ENCODE measurements at places on chromosomes 1 and 21.

DNA sequence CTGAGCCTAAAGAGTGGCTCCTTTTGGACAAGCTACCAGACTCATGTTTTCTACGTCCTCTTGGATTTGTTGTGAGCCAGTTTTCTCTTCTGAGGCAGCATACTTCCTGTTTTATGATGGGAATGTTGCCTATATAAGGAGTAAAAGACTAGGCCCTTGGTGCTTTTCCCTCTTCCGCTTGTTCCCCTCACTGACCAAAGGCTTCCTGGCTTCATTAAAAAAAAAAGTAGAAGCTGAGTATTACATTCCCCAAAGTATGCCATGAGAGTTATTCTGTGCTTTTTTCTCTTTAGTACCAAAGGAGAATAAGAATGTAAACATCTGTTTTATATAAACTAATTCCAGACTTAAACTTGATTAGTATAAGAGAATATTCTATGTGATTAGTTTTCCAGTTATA, 6.5 kb upstream of the HMCN1 start:
- DNase-seq = no peak

- no peak for DNase-seq
Measured at GRCh38 chr1:68347415-68347814, 102.3 kb downstream of the RPE65 start.

DNA sequence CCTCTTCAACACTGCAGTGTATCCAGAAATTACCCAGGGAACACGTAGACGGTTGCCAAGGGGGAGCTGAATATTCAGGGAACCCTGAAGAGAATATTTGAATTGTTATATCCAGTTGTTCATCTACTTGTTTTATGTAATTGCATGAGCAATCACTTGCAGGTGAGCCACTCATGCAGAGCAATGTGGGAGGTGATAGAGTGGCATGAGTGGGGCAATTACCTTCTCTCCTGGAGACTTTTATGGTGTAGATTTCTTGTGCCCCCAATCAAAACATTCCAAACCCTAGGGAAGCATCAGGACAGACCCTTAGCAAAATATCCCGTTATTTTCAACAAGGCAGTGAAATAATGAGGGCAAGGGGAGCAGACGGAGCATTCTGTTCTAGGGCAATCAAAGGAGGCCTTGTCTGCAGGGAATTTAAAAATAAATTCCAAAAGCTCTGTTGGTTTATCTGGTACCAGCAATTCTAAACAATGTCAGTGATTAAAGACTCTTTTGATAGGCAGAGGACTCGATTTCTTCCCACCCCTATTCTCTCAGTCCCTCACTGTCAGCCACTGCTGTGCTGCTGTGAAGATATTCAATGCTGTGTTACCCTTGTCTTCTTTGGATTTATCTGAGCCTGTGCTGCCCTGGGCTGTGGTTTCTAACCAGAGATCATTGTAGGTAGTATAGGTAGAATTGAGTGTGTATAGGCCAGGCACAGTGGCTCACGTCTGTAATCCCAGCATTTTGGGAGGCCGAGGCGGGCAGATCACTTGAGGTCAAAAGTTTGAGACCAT, 180.2 kb upstream of the MAP1LC3C start:
- DNase-seq = no peak

DNA sequence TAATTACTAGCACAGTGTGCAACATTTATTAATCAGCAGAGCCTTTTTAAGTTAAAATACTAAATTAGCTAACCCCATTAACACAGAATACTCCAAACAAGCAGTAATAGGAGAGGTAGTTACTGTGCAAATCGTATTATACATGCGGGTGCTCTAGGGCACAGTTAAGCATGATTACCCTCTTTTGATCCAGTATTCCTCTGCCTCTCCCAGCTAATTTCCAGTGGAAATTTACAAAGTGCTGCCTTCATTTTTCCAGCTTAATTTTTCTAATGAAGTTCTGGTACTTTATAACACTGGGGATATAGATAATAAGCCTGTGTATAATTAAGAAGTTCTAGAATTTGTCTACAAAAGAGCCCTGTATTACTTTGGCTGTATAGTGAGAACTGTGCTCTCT, 159.9 kb downstream of the SPATA17 start:
- no peak for DNase-seq

- no peak for DNase-seq
Measured at GRCh38 chr21:32192291-32193097, 86.4 kb downstream of the MIS18A start.

DNA sequence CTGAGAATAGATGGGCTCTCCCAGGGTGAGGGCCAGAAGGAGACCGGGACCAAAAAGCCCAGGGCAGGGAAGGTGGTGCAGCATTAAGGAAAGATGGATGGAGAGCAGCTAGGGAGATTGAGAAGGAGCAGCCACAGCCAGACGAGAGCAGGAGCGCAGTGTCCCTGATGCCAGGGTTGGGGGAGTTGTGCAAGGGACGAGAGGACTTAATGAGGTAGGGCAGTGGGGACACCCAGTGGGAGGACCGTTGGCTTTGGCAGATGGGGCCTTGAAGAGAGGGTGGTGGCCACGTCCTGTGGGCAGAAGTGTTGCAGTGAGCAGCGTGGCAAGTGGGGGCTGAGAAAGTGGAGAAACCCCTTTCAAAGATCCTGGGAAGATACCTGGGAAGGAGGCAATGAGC, 38.0 kb upstream of the KDM4A start:
- DNase-seq = no peak

- no peak for DNase-seq
Measured at GRCh38 chr1:21725748-21726392, 56.7 kb upstream of the RAP1GAP start.

DNA sequence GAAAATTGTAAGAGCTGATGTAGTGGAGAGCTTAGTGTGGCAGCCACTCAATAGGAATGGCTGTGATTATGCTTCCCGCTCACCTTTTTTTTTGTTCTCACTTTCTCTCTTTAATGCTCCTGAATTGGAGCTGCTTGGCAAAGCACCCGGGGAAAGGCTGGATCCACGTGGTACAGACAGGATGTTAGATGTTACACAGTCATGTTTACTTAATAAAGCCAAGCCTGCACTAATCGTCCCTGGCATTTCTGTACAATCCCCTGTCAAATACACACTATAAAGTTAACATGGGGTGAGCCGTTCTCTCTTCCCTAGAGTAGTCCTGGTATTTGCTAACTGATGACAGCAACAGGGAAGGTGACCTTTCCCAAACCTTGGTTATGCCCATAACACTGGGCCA, 187.8 kb downstream of the ZSCAN20 start:
- no peak for DNase-seq

GRCh38 chr1:178862416-178862815, 8.5 kb downstream of the ANGPTL1 start:
- no peak for DNase-seq

GRCh38 chr1:54889132-54889725, 2.2 kb upstream of the DHCR24 start:
- DNase-seq = no peak

DNA sequence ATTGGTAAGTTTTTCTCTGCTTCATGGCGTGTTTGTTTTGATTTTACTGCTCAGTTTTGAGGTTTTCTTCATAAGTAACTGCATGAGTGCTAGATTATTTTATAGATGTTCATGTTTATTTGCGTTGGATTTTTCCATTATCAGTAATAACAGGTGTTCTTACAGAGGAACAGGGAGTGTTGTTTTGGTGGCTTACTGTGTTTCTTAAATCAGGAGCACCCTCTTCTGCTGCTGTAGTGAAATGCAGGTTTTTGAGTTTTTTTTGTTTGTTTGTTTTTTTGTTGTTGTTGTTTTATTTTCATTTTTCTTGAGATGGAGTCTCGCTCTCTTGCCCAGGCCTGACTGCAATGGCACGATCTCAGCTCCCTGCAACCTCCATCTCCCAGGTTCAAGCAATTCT, 32.6 kb downstream of the CTBS start:
- DNase-seq = no peak

GRCh38 chr1:43835082-43836021, 98.2 kb upstream of the ARTN start:
- DNase-seq = no peak

DNA sequence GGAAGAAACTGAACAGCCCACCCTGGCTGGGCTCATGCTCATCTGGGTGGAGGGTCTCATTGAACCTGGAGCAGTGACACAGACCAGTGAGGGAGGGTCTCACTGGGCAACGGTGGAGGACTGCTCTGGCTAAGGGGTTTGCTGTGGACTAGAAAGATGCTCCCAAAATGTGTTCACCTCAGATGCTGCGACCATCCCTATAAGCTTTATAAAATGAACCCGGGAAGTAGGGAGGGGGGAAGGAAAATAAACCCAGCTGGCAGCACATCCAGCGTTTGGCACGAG, 34.5 kb upstream of the LBR start:
- DNase-seq = no peak

DNA sequence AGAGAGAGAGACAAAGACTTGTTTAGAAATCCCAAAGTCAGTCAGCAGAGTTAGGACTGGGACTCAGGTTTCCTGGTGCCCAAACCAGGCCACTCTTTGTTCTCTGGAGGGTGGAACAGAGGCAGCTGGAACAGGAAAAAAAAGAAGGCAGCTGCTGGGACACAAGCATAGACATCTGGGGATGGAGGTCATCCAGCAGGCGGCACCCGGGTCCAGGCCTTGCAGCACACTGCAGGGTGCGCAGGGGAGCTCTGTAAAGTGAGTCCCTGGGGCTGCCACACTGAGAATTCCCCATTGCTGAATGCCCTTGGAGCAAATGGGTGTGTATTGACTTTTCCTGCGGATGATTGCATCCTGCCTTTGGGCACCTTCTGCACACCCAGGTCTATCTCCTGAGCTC, 222.9 kb upstream of the CSF3R start:
- DNase-seq = no peak

- DNase-seq = no peak
Measured at GRCh38 chr1:247528812-247529474, 7.3 kb downstream of the OR2C3 start.

DNA sequence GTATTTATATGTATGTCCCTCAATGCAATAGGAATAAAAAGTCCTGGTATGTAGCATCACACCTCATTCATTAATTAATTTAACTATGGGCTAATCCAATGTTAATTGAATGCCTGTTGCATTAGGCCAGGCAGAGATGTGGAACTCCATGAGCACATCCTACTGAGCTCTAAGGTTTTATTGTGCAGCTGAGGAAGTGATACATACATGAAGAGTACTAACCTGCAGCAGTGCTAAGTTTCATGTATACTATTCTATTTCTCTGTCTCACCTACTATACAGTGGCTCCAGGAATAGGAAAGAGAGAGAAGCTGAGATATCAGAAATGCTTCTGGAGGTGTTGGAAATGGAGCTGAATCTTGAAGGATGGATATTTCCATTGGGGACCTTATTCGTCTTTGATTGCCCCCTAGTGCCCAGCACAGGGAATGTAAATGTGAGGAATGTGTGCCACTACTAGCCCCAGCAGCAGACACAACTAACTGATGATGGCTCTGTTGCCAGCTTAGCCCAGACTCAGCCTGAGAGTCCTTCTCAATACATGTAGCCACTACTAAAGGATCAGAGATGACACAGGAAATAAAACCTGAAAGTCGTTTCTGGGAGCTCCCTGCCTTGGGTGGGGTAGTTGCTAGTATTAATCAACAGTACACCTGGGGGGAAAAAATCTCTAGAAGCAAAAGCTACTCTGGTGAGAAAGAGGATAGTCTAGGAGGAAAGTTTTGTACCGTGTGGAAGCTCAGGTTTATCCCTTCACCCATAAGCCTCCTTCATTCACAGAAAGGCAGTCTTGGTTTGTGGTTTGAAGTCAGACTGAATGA, 173.3 kb upstream of the FOXD3 start:
- DNase-seq = peak; percentile 3

DNA sequence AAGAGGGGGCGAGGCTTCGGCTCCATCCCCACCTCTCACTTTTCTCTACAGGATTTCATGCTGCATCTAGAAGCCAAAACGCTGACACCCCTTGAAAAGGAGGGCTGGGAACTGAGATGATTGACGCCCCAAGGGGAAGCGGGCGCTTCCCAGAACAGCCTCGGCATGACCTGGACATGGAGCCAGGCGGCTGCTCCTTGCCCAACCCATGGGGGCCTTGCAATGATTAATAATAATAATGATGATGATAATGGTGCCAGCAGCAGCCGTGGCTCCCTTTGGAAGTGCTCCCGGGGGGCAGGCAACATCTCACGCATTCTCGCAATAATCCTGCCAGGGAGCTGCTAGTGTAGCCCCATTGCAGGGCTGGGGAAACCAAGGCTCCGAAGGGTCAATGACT, 78.2 kb downstream of the RAP1GAP start:
- no peak for DNase-seq

DNA sequence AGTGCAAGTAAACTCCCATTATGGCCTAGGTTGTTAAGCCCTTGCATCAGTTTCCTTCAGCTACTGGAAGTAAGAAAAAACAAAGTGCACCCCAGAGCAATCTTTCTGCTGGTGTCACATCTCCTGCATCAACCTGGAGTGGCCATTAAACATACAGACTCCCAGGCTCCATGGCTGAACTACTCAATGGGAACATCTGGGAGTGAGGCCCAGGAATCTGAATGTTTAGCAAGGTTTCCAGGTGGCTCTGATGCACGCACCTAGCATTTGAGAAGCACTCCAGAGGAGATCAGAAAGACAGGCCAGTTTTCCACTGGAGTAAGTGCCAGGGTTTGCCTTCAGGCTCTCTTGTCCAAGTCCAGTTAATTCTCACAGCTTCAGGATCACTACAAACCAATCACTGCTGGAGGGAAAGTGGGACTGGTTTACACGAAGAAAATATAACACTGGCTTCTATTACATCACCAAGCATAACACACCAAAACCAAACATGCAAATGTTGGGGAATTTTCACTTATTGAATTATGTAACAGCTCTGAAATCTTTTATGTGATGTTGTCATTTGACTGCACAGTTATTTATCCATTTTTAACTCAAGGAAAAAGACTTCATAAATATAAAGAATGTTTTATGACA, 22.3 kb upstream of the ABCA4 start:
- DNase-seq = no peak

- no peak for DNase-seq
Measured at GRCh38 chr1:28365864-28366263, 3.7 kb upstream of the PHACTR4 start.

GRCh38 chr1:3125546-3126368, 56.8 kb downstream of the PRDM16 start:
- DNase-seq = no peak

- no peak for DNase-seq
Measured at GRCh38 chr1:19798486-19799229, 1.1 kb downstream of the TMCO4 start.

GRCh38 chr21:38721958-38722357, 83.8 kb upstream of the ETS2 start:
- no peak for DNase-seq

DNA sequence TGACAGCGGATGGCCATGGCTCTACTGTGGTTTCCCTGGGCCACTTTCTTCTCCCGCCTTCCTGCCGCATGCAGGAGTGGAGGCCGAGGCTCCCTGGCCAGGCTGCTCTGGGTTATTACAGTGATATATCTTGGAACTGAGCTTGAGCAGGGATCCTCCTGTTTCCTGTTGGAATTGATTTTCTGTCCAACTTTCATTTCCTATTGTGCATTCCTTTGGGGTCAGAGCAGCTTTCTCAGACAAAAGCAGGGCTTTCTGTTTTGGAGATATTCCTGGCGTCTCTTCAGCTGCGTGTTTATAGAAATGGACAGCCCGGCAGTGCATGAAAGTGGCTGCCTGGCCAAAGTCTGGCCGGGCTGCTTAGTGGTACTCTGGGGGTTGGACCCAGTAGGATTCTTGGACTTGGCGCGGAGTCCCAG, 146.4 kb downstream of the KIF26B start:
- peak; percentile 70 for DNase-seq

GRCh38 chr1:56824271-56824670, 5.1 kb upstream of the FYB2 start:
- DNase-seq = no peak

- DNase-seq = no peak
Measured at GRCh38 chr1:27145934-27146354, 9.0 kb downstream of the SLC9A1 start.

GRCh38 chr1:93938461-93939145, 29.4 kb upstream of the GCLM start:
- no peak for DNase-seq

All from right lung (tissue), 10 donors.